ENCODE measurements at places on chromosomes 7 and 10.

DNA sequence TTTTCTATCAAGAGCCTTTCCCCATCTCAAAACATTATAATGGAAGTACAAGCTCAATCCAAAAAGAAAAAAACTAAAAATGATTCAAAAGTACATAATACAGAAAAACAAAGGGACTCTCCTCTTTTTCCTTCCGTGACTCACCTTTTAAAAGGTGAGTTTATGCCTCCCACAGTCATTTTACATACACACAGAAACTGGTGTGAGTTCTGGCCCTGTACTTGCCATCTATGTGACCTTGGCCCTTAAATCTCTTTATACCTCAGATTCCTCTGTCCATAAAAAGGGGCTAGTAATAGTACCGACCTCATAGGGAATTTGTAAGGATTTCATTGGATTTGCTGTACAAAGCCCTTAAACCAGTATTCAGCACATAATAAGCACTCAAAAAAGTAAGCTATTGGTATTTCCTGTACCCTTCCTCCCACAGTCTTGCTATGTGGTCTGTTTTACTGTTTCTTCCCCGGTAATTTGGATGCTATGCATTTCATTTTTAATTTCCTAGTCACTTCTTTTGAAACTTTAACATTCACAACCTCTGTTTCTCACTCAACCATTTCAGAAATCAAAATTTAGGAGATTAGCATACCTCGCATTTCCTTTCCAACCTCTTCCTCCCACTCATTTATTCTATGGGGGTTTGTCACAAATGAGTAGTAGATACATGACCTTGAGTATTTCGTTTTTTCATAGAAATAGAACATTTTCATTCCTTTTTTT is 39.0 kb downstream of the STK17A start:
- DNase-seq, result no peak

DNA sequence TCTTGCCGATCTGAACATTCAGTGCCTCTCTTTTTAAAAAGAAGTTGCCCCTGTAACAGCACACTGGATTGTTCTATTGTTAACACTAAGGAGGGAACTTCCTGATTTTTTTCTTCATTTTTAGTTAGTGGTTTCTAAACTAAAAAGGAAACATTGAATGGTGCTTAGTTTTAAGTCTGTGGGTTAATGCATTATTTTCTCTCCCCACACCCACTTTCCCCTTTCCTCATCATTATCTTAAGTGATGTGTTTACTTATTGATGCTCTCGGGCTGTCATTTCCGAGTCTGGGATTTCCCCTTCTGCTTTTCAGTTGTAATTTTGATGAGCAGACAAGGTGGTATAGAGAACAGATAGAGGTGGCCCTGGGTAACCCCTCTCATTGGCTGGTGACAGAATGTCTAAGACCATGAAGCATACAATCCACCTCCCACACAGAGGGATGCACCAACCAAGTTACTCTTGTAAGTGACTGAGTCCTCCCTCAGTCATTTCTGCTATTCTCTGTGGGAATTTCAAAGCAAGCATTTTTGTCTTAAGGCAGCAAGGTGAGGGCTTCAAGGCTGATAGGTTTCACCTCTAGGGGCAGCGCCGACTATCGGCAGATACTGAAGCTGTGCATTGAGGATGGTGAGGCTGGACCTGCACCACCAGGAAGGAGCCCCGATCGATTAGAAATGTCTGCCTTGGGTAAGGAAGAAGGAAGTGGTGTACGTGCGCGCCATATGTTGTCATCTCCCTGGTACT is 49.5 kb downstream of the CHN2 start:
- DNase-seq, result no peak

DNA sequence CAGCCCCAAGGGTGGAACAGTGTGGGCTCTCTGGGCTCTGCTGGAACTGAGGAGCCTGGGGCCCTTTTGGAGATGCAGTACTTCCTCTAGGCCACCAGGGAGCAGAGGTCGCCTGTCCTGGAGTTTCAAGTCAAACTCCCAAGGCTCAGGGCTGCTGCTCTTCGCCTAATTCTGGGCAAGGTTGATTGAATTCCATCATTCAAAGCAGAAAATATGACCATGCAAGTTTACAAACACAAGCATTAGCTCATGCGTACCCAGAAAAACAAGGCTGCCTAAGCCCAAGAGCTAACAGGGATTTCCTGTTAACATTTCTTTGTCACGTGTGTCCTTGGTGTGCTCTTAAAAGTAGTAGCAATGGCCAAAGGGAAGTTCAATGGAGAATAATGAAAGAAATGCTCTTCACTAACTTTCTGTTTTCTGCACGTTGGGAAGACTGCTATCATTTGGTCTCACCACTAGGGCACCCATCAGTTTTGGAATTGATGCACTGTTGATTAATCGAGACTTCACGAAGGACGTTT is 20.1 kb downstream of the LDB3 start:
- peak; percentile 6 for DNase-seq

- no peak for DNase-seq
These were observed 149.0 kb upstream of the CDCA7L start for GRCh38 chr7:22094413-22095342.

DNA sequence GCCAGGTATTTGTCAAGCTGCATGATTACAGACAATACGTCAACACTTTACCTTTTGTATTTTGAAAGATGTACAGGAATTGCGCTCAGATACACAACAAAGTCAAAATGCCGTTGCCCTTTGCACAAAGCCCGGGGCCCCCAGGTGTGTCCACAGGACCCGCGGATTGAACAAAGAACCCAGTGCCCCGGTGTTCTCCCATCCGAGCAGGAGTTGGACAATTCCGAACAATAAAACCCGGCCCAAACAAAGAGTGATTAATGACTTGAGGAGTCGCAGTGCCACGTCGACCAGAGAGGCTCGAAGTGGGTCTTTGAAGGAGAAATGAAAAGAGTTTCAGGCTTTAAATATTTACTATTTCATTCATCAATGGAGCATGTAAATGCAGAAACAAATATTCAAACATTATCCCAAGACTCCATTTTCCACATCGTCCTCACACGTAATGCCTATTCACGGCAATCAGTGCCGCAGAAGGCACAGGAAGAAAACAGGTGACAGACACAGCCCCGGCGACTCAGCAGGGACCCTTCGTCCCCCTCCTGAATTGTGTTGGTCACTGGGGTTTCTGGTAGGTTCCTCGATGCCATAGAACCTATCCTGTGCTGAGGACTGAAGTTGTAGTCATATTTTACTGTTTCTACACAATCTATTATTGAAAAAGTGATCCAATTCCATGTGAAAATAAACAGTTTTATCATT is 70.9 kb upstream of the MGMT start:
- DNase-seq, result no peak

- DNase-seq, result no peak
These were observed 19.7 kb upstream of the VPS37D start for GRCh38 chr7:73647725-73648592.

- DNase-seq, result no peak
These were observed 639.4 kb downstream of the CALN1 start for GRCh38 chr7:71772779-71773178.

- no peak for DNase-seq
These were observed 45.7 kb downstream of the SKIDA1 start for GRCh38 chr10:21479570-21480315.

GRCh38 chr7:43954524-43955228 is 28.4 kb downstream of the UBE2D4 start:
- DNase-seq, result no peak

DNA sequence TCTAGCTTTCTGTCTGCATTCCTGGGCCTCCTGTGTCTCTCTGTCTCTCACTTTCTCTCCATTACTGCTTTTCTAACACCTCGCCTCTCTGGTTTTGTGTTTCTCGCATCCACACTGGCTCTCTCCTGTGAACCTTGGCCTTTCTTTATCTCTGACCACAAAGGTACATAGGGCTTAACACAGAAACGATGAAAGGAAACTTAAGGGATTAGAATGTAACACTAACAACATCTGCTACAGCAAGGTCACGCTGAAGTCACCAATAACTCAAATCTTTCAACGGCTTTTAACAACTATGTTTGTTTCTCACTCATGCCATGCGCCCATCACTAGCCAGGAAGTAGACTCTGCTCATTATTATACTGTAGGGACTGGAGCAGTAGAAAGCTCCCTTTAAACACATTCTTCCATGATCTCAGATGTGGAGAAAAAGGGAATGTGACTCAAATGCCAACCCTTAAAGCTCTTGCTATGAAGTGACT is 9.3 kb upstream of the OR6V1 start:
- no peak for DNase-seq

DNA sequence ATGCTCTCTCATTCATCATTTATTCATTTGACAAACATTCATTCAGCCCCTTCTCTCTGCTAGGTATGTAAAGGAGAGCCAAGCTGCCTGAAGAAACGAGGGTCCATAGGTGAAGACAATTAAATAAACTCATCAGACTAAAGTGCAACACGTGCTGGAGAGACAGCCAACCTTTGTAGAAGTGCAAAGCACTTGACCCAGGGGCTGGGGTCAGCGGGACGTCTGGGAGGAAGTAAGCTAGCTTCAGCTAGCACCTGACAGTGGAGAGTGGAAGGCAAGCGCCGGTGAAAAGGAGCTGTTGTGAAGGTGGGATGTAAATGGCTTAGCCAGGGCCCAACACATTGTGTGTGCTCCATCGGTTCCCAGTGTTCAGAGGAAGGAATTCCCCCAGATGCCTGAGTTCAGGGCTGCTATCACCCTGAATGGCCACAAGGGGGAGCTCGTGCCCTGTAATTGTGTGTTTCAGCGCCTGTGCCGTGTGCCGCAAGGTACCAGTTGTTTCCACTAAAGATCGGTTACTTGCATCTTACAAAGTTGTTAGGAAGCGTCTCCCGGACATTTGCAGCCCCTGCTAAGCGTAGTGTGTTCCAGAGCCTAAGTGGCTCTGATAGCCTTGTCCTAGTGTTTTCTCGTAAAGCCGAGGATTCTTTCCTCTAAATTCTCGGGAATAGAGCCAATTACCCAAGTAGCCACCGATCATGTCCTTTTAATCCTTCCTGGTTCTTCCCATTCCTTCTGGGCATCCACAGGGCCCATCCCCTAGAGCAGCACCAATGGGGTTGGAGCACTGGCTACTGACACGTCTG is 30.6 kb downstream of the TLX1 start:
- peak; percentile 29 for DNase-seq

DNA sequence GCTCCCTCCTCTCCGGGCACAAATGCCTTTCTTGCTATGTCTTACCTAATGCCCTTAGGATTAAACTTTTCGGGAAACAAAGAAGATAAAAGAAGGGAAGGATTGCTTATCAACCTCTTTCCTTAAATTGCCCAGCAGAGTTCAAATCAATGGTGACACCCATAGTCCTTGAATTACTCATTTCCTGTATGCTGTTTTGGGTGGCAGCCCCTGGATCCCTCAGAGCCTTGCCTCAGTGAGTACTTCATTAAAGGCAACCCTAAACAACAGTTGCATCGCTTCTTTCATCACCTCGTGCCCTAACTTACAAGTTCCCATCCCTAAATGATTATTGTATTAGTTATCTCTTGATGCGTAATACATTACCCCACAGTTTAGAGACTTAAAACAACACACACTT is 31.6 kb upstream of the WAPL start:
- DNase-seq, result no peak

DNA sequence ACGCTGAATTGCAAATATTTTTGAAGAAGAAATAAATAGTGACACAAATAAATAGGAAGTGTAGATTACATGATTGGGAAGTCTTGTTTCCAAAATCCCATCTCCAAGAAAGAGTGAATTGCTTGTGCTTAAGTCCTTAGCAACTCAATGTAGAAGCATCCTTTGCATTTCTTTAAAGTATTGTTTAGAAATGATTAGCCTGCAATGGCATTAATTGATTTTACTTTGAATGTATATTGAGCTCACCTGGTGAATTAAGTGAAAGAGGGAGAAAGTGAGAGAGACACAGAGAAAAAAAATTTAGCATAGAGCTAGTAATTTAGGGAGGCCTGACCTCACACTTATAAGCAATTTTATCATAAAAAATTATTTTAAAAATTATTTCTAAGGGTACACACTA is 49.0 kb upstream of the PCLO start:
- no peak for DNase-seq

DNA sequence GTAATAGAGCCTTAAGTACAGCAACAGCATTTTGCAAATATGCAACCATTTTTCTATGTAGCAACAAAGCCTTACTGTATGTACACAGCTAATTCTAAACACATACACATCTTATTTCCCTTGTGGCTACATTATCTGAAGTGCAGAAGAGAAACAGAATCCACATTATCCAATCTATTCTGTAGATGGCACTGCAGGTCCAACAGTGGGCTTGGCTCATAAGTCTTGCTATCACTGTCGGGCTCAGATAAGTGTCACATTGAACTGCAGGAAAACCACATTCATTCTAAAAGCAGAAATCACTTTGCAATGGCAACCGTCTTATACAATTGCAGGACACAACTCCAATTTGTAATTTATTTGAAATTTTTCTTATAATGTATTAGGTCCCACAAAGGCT is 109.8 kb upstream of the NOBOX start:
- DNase-seq, result no peak

DNA sequence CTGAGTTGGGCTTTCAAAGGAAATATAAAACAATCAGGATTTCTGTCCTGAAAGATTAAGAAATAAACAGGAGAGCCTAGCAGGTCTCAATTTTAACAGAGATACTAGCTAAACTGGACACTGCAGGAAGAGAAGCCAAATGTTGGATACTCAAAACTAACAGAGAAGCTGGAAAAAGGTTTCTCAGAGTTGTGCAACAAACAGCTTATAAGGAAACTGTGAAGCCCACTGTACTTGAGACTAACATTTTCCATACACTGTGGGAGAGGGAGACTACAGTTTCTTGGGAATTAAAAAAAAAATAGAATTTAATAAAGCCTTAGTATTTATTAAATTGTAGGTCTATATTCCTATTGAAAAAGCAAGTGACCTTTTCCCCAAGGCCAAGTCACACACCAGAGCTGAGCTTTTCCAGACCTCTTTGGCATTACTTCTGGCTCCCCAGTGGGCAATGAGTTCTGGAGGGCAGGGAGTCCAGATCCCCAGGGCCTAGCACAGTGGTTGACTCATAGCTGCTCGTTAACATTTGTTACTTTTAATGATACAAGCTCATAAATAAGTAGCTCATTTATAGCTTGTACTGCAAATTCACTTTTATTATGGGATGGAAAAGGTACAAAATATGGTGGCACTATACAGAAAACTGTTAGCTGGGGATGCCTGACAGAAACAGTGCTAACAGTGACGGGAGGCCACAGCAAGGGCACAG is 68.3 kb downstream of the MINDY3 start:
- no peak for DNase-seq

GRCh38 chr10:408236-408635 is 273.0 kb downstream of the ZMYND11 start:
- DNase-seq, result no peak

- DNase-seq, result no peak
These were observed 697.8 kb downstream of the GATA3 start for GRCh38 chr10:8752146-8752843.

All from activated CD4-positive, CD25-positive, alpha-beta regulatory T cell (primary cell).